Activated CD8-positive, alpha-beta T cell treated with anti-CD3 and anti-CD28 coated beads for 36 hours (primary cell): ENCODE measurements at places on chromosomes 12 and 14. TPM values are rescaled to one million over a fixed set of nuclear protein-coding genes. Genes with fewer than 3 reads are reported as not detected.

GRCh38 chr14:71320734-71321573, 413.7 kb downstream of the PCNX1 start:
- H3K27ac ChIP-seq: peak overlapping the region; percentile 93
- peak overlapping the region; percentile 95 for H3K4me3 ChIP-seq
- peaks cover 2% of the 10 kb centered on the region for H3K36me3 ChIP-seq
- no peaks in the 10 kb centered on the region for H3K27me3 ChIP-seq

- DNase-seq: no peak
- H3K4me3 ChIP-seq: no peak overlapping the region
- H3K36me3 ChIP-seq: peaks cover 13% of the 10 kb centered on the region
- no peaks in the 10 kb centered on the region for H3K27me3 ChIP-seq
Measured at GRCh38 chr14:31336646-31337045, 83.7 kb downstream of the HEATR5A start.

DNA sequence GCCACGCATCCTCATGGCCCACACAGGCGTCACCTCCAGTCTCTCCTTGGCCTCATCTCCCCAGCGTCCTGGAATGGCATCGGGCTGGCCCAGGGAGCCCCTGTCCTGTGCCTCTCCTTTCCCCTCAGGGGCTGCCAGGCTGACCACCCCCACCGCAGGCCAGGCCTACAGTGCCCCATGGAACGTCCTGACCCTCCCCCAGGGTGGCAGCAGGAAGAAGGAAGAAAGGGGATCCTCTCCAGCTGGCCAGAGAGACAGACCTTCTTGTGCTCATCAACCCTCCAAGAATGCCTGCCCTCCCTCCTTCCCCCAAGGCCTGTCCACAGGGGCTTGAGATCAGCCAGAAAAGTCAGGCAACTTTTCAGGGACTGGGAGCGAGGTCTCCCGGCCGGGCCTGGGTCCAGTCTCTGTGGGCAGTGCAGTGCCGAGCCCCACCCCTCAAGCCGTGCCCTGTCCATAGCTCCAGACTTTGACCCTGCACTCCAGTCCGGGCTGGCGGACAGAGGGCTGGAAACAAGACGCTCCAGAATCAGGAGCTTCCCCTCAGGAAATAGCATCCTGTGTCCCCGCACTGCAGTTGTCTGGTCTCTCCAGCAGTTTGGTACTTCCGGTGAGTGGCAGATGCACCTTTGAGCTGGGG, at the start of gene DAO:
Gene DAO (plus strand): TSS at position 478 of the 640 bp plus-strand sequence. CDS start 4,915 bp downstream, outside the sequence.
- H3K4me1 ChIP-seq: no peaks in the 10 kb centered on the region
- H3K27ac ChIP-seq: no peak within 1 kb of the TSS
- no peaks in the 10 kb centered on the region for H3K27me3 ChIP-seq

- H3K36me3 ChIP-seq: peaks cover 29% of the 10 kb centered on the region
- no peaks in the 10 kb centered on the region for H3K27me3 ChIP-seq
- H3K4me1 ChIP-seq: peaks cover 50% of the 10 kb centered on the region
- no peak for DNase-seq
Measured at GRCh38 chr12:64456119-64456518, 4.2 kb downstream of the TBK1 start.

GRCh38 chr12:93982771-93983315, 165.5 kb upstream of the PLXNC1 start:
- no peak overlapping the region for H3K4me3 ChIP-seq
- no peak overlapping the region for H3K27ac ChIP-seq
- H3K36me3 ChIP-seq: no peaks in the 10 kb centered on the region
- peaks cover 2% of the 10 kb centered on the region for H3K27me3 ChIP-seq
- DNase-seq: peak; percentile 63
- peaks cover 20% of the 10 kb centered on the region for H3K4me1 ChIP-seq

TROAP gene
- 52.6 TPM for total RNA-seq

GPR65 gene
- total RNA-seq: 17.1 TPM

SMCO2 gene
- 0.32 TPM for total RNA-seq
